ENCODE measurements at places on chromosomes 5 and 9. TPM values are rescaled to one million over a fixed set of nuclear protein-coding genes. Genes with fewer than 3 reads are reported as not detected.

The PNPLA7 gene
- total RNA-seq = 0.89 TPM

DNA sequence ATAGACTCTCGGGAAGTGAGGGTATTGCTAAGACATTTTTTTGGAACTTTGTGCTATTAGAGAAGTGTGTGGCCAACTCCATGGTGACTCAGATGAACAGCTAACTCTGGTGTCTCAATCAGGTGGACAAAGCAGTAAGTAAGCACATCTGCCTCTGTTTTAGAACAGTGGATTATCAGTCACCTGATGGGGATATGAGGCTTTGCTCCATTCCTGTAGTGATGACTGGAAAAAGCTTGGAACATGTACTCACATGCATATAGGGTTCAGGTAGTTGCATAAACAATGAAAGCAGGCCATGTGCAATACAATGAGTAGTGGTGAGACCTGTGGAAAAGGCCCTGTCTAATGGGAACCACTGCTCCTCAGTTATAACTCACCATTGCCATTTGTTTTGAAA lies 168.2 kb upstream of the FBN2 start:
- DNase-seq = peak; percentile 5
- no peaks in the 10 kb centered on the region for H3K4me1 ChIP-seq
- H3K27ac ChIP-seq = no peak overlapping the region
- no peaks in the 10 kb centered on the region for H3K27me3 ChIP-seq
- no peak overlapping the region for H3K4me3 ChIP-seq

The PCDHGA2 gene
- total RNA-seq = 6.3 TPM

The ARID3C gene
- total RNA-seq = 0.11 TPM

The RGS3 gene
- 58.0 TPM for total RNA-seq

GRCh38 chr5:14830210-14831005 lies 41.2 kb downstream of the ANKH start:
- peaks cover 20% of the 10 kb centered on the region for H3K4me1 ChIP-seq
- no peak overlapping the region for H3K27ac ChIP-seq
- no peaks in the 10 kb centered on the region for H3K27me3 ChIP-seq
- H3K36me3 ChIP-seq = no peaks in the 10 kb centered on the region
- peak; percentile 38 for DNase-seq
- H3K4me3 ChIP-seq = no peak overlapping the region

- no peaks in the 10 kb centered on the region for H3K4me1 ChIP-seq
- H3K4me3 ChIP-seq = no peak overlapping the region
- H3K36me3 ChIP-seq = no peaks in the 10 kb centered on the region
- no peaks in the 10 kb centered on the region for H3K27me3 ChIP-seq
Observed at GRCh38 chr5:18944771-18945170, 1043.2 kb downstream of the CDH18 start.

All from GM23248 (cell line).